ENCODE measurements at places on chromosomes 7 and 10. TPM values are rescaled to one million over a fixed set of nuclear protein-coding genes. Genes with fewer than 3 reads are reported as not detected.
A peak's percentile ranks its signal among the peaks of the same experiment; 100 is the strongest.

DNA sequence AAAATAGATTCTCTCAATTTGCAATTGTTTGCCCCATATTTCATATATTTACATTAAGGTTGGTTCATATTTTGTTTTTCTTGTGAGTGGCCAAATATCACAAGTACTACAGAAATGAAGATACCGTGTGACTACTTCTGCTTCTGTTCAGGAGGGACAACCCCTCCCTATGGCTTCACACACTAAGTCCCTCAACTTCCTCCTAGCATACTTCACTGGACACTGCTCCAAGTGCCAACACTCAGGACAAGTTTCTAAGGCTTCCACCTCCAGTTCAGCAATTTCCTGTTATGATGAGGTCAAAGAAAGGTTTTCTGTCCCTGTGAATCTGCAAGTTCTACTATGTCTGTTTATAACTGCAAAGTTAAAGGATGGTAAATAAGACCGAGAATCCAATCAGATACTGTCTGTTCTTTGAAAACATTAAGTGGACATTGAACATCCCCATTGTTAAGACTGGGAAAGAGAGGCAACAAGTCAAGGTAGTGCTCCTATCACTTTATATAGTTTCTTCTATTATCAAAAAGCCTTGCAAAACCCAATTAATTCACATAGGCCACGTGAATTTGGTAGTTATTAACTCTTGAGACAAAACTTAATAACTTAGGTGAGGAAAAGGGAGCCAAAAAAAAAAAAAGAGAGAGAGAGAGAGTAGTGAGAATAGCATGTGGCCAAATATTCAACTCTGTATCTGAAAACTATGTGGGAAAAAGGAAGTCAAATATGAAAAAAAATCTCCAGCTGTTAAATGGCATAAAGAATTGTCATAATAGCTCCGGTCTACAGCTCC lies 81.3 kb upstream of the DKK1 start:
- no peak for DNase-seq

GRCh38 chr10:110547139-110547761 lies 20.2 kb upstream of the SMC3 start:
- DNase-seq = peak; percentile 82

DNA sequence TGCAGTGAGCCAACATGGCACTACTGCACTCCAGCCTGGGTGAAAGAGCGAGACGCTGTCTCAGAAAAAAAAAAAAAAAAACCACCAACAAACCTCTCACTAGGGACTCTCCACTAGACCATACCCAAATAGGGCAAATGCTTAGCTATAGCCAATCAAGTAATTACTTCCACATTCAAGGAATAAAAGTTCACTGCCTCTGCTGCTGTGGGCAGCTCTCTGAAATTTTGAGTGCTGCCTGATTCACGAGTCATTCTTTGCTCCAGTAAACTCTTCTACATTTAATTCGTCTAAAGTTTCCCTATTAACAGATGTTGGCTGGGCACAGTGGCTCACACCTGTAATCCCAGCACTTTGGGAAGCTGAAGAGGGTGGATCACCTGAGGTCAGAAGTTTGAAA lies 4.7 kb upstream of the NRBF2 start:
- peak; percentile 57 for DNase-seq

- no peak for DNase-seq
These were observed 19.4 kb upstream of the MINDY3 start for GRCh38 chr10:15879663-15880062.

GRCh38 chr7:91496251-91496820 lies 232.1 kb downstream of the FZD1 start:
- no peak for DNase-seq

GRCh38 chr10:20034732-20035131 lies 218.5 kb downstream of the PLXDC2 start:
- DNase-seq = no peak

Gene HECW1
- 6.1 TPM for total RNA-seq

Gene TSPAN12
- 1.5 TPM for total RNA-seq

GRCh38 chr10:32065856-32066255 lies 9.6 kb upstream of the KIF5B start:
- DNase-seq = peak; percentile 80

Gene BEND7
- total RNA-seq = 10.6 TPM

Gene IRF5
- total RNA-seq = 0.33 TPM

Gene GNAT3
- total RNA-seq = not detected

Gene MACROH2A2
- total RNA-seq = 12.1 TPM

GRCh38 chr10:43801140-43801539 lies 152.5 kb upstream of the ZNF32 start:
- DNase-seq = no peak

DNA sequence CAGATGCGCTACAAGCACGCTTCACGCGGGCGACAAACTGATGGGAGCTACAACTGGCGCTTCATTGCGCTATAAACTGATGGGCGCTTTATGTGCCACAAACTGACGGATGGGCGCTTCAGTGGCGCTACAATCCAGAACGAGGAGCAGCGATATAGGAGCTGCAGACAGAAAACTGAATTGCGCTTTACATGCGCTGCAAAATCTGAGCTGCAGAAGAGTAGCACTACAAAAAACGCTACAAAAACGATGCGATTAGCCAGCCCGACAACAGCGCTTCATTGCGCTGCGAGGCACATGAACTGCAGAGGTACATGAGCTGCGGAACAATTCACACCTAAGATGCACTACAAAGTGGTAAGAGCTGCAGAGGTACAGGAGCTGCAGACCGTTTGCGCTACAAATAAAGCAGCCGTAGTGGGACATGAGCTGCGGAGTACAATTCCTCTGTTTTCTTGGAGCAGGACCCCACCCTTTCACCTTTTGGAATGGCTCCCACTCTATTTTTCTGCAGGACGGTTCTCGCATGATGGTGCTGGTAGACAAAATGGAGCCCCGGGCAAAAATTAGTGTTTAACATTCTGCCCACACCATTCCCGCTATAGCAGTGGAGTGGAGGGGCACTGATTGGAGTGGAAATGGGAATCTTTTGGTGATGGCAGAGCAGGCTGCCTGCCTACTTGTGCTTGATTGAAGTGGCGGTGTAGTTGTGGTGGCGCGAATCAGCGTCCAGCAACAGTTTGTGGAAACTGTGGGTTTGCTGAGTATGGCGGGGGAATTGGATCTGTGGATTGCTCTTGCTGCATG lies 1.2 kb upstream of the SGCE start:
- DNase-seq = peak; percentile 41

Gene GPR26
- not detected for total RNA-seq

- no peak for DNase-seq
These were observed 16.0 kb downstream of the NUDT5 start for GRCh38 chr10:12179606-12180170.

Gene HNRNPH3
- 36.5 TPM for total RNA-seq

- no peak for DNase-seq
These were observed 17.7 kb upstream of the EXOC4 start for GRCh38 chr7:133234961-133235875.

DNA sequence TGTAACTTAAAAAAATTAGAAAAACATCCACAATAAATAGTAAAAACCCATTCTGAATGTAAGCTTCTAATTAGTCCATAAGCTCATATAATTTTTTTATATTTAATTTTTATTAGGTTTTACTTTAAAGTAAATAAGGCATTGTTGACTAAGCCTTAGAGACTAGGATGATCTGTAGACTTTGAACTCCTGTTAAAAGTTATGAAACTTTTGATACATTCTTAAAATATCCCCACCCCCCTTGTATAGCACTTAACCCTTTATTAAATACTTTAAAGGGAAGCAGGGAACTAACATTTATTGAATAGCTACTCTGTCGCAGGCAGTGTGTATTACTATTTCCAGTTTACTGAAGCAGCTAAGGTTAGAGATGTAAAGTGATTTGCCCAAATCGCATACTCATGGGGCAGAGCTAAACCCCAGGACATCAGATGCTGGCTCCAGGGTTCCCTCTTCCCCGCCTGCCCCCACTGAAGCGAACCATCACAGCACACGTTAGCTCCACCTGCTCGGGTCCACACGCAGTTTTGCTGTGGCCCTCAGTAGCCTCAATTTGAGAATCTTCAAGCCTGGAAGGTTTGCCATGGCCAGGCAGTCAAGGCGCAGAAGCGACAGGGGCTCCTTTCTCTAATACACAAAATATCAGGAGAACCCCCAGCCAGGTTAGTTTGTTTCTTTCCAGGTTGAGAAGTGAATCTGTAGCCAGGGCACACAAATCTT lies 762 bp downstream of the PON1 start:
- no peak for DNase-seq

GRCh38 chr10:75377869-75378268 lies 23.7 kb downstream of the ZNF503 start:
- no peak for DNase-seq

Gene CCL24
- not detected for total RNA-seq

Gene CUBN
- 1.3 TPM for total RNA-seq

Gene ZMIZ2
- total RNA-seq = 9.1 TPM

DNA sequence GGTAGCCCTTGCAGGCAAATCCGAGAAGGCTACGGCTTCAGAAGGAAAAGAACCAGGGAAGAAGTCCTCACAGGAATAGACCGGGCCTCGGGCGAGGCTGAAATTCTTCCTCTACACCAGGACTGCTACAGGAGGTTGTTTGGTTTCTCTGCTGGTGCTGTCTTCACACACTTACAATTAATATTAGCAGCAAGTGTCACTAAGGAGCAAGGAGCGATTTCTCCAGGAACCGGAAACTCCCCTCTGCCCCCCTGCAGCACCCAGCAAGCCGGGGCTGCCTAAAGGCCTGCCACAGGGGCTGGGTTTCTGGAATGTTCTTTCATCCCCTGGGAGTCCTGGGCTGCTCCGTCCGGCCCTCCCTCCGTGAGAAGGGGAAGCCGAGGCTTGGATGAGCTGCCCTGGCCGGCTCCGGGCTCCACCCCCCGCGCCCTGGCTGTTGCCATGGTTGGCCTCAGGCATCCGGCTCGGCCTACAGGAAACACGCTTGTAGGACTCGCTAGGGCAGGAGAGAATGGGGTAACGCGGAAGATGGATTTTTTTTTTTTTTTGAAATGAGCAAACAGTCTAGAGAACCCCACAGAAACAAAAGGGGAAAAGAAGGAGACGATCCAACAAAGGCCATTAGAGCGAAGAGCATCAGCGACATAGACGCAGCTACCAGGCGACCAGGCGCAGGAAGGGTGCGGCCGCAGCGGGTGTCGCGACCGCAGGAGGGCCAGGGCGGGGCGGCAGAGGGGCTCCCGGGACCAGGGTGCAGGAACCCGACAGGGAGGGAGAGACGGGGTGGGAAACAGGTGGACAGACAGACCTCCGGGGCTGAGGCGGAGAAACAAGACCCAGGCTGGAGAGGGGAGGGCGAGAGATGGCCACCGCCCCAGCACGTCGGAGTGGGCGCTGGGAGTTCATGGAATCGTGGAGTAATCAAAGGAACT lies 33.0 kb downstream of the EN2 start:
- DNase-seq = no peak

Gene PGAM2
- total RNA-seq = 0.26 TPM

Measured in fibroblast of lung (primary cell).